Stimulated activated CD8-positive, alpha-beta memory T cell treated with anti-CD3 and anti-CD28 coated beads, Interleukin-15, amount 100 ng/mL, for 24 hours (primary cell): ENCODE measurements at places on chromosomes 2 and 18.

- DNase-seq = no peak
These were observed 1.7 kb downstream of the KYNU start for GRCh38 chr2:142879151-142879550.

DNA sequence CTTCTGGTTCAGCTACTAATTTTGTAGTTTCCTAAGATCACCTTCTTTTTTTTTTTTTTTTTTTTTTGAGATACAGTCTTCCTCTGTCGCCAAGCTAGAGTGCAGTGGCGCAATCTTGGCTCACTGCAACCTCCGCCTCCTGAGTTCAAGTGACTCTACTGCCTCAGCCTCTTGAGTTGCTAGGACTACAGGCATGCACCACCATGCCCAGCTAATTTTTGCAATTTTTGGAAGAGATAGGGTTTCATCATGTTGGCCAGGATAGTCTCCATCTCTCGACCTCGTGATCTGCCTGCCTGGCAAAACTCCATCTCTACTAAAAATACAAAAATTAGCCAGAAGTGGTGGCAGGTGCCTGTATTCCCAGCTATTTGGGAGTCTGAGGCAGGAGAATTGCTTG is 301.5 kb upstream of the TFPI start:
- DNase-seq = no peak

GRCh38 chr2:167692936-167693335 is 554.5 kb downstream of the STK39 start:
- no peak for DNase-seq

GRCh38 chr2:239278941-239279365 is 121.9 kb downstream of the HDAC4 start:
- no peak for DNase-seq

GRCh38 chr18:50614838-50615237 is 55.0 kb downstream of the MAPK4 start:
- DNase-seq = no peak

DNA sequence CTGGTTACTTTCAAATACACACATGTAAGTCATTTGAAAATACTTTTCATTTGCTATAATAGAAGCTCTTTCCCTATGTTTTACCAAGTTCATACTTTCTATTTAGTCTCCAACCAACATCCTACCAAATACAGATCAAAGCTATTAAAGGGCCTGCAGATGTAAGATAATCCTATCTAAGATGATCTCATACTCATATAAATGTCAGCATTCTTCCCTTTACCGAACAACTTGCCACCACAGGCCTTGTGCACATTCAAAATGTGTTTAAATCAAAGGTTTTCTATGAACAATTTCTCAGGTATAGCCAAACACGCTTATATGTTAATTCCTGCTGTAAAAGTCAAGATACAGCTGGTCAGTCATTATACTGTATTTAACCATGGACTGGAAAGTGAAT is 23.3 kb downstream of the KCTD18 start:
- DNase-seq = no peak

- DNase-seq = no peak
These were observed 164.3 kb downstream of the TWIST2 start for GRCh38 chr2:239012228-239012627.

- DNase-seq = no peak
These were observed 50.0 kb downstream of the RHBDD1 start for GRCh38 chr2:226885769-226886435.

GRCh38 chr2:28644760-28645159 is 106.9 kb upstream of the PPP1CB start:
- no peak for DNase-seq

GRCh38 chr18:68640861-68641260 is 74.0 kb downstream of the TMX3 start:
- no peak for DNase-seq

GRCh38 chr2:60934165-60934722 is 52.9 kb downstream of the REL start:
- no peak for DNase-seq

GRCh38 chr2:68861330-68861729 is 9.9 kb downstream of the BMP10 start:
- no peak for DNase-seq

GRCh38 chr18:56118422-56118821 is 520.0 kb downstream of the TXNL1 start:
- DNase-seq = no peak

DNA sequence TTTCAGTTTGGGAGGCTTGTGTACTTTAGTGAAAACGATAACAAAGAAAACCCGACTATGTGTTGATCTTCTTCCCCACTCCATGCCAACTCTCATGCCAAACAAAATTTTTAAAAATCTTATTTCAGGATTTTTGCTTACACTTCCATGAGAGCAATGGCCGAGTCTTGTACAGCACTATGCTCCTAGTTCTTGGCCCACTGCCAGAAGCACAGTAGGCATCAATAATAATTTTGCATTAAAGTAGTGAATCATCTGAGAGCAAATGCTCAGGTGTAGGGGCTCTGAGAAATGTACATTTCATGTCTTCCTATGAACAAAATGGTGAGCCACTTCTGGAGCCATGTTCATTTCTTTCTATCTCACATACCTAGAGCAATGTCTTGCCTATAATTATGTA is 62.2 kb downstream of the MAP3K19 start:
- no peak for DNase-seq

GRCh38 chr2:165793161-165793778 is 777 bp downstream of the GALNT3 start:
- no peak for DNase-seq

DNA sequence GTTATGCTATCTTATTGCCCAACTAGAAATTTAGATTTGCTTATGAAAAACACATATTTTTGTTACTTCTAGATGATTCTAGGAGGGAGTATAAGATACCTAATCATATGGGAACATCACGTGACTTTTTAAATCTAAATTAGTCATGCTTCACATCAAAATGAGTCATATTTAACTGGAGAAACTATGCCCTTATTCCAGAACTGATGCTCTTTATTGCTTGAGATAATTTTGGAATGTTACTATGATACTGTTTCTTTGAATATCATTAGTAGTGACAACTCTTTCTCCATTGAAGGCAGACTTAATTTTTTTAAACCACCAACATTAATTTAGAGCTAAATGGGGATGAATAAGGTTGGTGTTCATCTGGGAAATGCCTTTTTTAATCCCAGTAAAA is 19.9 kb upstream of the ELAC1 start:
- DNase-seq = no peak

- DNase-seq = no peak
These were observed 150.9 kb downstream of the CD8B2 start for GRCh38 chr2:106638043-106638442.

DNA sequence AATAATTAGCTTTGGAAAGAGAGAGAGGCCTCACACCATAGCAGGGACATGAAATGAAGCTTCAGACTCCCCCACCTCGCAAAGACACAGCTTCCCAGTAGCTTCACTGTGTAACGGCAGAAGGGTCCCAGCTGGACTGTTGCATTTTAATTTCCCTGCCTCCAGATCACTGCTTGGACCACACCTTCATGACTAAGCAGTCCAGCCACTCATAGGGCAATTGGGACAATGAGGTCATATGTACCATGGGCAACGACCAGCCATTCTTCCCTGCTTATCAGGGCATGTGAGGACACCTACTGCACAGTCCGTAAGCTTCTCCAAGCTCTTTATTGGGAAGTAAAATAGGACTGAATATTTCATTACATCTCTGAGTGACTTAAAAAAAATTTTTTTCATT is 183.0 kb downstream of the MREG start:
- no peak for DNase-seq

GRCh38 chr2:179861416-179862067 is at the start of gene ZNF385B:
ZNF385B (minus strand) TSS chr2:179861612.
- no peak for DNase-seq

GRCh38 chr2:171893196-171893823 is 734 bp downstream of the SLC25A12 start:
- no peak for DNase-seq

DNA sequence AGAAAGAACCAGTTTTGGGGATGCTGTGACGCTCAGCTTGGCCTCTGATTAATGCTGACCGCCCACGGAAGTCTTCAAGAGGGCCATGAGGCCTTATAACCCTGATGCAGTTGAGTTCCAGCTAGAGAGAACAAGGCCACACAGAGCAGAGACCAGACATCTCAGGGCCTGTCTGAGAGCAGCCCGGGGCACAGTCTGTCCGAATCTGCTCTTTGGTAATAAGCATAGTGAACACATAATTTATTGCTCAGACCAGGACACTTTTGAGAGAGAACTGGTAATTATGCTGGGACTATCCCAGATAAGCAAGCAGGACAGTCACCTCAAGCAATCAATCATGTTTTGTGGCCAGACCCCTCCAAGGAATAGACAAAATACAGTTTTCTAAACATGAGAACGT is 68.5 kb downstream of the STPG4 start:
- DNase-seq = no peak

GRCh38 chr2:8543383-8544170 is 138.3 kb upstream of the ID2 start:
- DNase-seq = no peak

DNA sequence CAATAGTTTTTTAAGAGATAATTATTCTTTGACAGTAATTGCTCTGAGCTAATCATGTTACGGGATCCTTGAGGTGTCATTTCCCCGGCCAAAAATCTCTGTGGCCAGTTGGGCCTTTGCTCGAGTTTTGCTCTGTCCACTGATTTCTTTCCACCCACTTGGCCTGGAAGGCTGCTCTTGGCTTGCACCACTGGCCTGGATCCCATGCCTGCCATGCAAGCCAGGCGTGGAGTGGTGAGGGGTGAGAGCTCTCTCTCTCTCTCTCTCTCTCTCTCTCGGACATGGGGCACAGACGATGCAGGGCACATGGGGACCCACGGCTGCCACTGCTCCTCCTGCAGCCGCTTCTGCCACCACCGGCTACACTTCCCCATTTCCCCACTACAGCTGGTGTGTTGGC is 853.0 kb upstream of the GCFC2 start:
- no peak for DNase-seq

GRCh38 chr18:46596119-46596518 is 60.9 kb downstream of the LOXHD1 start:
- DNase-seq = no peak

DNA sequence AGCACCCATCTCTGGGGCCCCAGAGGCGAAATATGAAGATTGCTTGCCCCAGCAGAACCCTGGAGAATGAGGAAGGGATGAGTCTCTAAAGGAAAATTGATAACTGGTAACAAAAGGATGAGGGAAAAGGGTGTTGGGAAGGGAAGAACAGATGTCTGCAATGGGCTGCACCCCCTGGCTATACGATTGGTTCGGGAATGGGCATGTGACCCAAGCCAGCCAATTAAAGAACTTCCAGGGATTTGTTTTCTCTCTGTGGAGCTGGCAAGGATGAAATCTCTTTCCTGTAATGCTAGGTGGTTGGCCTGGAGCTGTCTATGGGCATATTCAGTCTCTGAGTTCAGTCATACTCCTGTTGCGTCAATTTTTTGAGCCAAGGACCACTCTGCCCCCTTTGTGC is 12.8 kb upstream of the NPPC start:
- no peak for DNase-seq

DNA sequence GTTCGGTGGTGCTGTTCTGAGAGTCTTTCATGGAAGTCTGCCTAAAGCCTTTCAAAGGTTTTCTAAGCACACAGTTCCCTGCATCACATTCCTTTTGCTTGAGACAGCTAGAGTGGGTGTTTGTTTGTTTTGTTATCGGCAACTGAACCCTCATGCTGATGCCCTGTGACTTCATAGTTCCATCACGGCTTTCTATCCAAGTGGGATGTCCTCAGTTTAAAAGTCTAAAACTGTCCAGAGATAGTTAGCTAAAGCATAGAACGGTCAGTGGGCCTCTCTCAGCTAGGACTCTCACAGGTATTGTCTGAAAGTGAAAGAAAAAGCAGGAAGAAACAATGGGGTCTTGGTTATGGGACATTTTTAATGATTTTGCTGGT is 337.3 kb downstream of the OSR1 start:
- no peak for DNase-seq

- no peak for DNase-seq
These were observed 15.1 kb upstream of the MBD2 start for GRCh38 chr18:54239601-54240000.

GRCh38 chr18:13544953-13545352 is 181.4 kb downstream of the FAM210A start:
- DNase-seq = no peak

GRCh38 chr18:2683055-2683454 is 27.5 kb downstream of the SMCHD1 start:
- DNase-seq = no peak

DNA sequence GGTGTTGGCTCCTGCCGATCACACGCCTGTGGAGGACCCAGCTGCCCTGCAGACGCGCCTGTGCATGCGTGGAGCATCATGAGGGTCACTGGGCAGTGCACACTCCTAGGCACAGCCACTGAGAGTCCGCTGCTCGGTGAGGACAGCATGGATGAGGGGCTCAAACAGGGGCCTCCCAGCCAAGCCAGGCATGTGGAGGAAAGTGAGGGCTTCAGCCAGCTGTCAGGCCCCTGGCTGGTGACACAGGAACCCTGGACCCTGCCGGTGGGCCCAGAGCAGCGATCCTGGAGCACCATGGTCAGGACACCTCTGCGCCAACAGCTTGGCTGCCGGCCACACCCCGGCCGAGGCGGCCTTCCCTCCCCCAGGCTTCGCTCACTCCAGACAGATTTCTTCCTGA is 171.2 kb downstream of the RTP5 start:
- no peak for DNase-seq

DNA sequence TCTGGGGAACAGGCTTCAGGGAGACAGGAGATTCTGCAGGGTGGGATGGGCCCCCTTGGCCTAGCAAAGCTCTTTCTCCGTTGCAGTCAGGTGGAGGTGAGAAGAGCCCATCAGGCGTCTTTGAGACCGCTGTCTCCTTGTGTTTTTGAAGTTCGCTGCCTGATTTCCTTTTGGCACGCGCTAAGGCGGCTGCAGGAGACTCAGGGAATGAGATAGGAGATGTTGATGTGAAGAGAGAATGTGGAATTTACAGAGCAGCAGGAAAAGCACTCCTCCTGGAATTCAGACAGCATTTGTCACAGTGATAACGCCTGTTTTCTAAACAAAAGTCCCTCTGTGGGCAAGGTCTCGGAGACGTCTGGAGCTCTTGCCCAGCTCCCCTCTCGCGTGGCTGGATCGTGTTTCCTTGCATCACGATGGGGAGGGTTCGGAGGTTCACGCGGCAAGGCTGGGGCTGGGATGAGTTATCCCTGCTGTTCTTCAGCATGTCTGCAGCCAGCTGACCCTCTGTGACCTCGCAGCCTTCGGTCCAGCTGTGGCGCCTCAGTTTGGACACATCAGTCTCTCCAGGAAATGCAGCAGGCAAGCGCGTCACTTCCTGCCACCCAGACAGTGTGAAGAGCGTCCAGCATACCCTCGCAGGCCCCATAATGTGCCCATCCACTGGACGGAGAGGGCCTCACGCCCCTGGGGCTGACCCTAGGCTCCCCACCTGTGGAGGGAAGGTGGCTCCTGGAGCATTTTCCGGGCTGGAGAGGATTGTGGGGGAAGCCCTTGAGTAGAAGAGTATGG is 30.2 kb downstream of the GLI2 start:
- no peak for DNase-seq

- DNase-seq = no peak
These were observed 7.4 kb upstream of the MBOAT2 start for GRCh38 chr2:9010866-9011265.

- DNase-seq = no peak
These were observed 91.6 kb upstream of the RMP24 start for GRCh38 chr18:35880788-35881455.

- DNase-seq = no peak
These were observed 828.2 kb downstream of the RNF144A start for GRCh38 chr2:7745369-7745768.
